NCI-H526 (cell line): ENCODE measurements at places on chromosomes 16 and 17.

DNA sequence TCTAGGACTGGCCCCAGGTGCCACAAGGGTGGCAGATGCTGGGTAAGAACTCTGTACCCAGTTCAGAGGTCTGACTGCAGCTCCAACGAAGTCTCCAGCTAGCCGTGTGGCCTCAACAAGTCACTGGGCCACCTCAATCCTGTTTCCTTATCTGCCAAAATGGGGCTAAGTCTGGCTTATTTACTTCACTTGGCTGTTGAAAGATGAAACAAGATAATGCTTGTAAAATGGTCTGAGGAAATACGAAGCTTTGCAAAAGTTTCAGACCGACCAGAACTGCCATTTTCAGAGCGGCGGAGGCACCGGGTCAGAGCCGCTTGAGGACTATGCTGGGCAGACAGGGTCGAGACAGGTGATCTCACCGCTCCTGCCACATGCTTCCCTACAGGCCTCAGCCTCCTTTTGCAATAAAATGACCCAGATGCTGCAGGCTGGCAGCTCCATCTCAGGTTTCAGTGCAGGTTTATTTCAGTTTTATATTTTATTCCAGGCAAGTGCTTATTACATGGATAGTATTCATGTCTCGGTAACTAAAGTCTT is 17.2 kb downstream of the MNT start:
- no peak for DNase-seq

- DNase-seq = no peak
Measured at GRCh38 chr16:89593841-89594240, 18.3 kb downstream of the CPNE7 start.

GRCh38 chr17:3896108-3896967 is 3.5 kb upstream of the CAMKK1 start:
- DNase-seq = no peak

DNA sequence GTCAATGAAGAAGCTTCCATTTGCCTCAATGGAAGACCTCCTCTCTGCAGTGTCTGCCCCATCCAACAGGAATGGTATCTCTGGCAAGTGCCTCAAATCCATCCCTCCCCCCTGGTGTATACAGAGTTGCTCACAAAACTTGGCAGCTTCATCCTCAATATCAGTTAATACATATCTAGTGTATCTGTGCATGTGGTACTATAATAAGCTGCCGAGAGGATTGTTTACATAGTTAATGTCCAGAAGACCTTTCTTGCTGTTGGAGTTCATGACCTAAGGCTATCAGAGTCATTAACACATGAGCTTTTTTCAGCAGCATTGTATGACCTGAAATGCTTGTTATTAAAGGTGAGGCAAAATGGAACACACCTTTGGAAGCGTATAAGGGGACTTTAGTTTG is 14.0 kb upstream of the RASL10B start:
- DNase-seq = no peak

- DNase-seq = no peak
Measured at GRCh38 chr16:49405123-49405522, 31.5 kb downstream of the C16orf78 start.

DNA sequence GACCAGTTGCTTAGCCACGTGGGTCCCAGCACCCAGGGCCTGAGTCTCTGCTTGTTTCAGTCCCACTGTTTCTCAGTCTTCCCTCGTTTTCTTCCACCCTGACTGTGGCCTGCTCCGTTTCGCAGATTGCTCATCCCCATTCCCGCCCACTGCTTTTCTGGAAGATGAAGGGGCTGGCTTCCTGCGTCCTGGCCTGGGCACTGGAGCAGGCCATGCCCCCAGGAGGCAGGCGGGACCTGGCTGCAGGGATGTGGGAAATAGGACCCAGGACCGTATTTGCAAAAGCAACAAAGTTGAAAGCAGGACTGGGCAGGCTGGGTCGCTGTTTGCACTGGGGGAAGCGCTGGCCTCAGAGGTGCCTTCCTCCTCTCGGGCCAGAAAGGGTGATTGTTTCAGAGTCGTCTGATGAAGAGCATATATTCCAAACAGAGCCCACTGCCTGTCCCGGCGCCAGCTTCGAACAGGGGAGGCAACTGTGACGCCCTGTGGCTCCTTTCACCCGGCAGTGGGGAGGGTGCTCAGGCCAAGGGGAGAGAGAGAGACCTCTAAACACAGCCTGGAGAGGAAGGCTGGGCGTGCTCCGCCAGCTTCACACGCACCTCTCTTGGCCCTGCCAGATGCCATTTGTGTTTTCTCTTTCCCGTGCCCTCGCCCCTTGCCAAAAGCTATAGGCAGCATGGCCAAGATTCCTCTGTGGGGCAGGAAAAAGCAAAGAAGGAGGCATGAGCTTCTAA is 108.6 kb downstream of the CMIP start:
- no peak for DNase-seq

DNA sequence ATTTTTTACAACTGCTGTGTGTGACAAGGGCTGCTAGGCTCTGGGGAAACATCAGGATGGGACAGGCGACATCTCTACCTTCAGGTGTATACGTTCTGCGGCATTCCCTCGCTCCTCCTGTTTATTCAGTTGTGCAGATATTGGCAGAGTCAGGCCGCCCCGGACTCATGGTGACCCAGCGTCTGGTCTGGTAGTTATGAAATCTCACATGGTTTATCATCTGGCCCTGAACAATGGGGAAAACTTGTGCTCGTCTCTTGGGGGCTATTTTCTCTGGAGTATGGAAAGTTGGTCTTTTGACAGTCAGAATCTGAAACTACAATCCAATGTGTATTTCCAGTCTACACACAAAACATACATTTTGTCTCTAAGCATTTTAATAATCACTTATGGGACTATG is 3.3 kb downstream of the MARCHF10 start:
- no peak for DNase-seq

- no peak for DNase-seq
Measured at GRCh38 chr17:44794851-44795413, 35.2 kb downstream of the GJC1 start.

DNA sequence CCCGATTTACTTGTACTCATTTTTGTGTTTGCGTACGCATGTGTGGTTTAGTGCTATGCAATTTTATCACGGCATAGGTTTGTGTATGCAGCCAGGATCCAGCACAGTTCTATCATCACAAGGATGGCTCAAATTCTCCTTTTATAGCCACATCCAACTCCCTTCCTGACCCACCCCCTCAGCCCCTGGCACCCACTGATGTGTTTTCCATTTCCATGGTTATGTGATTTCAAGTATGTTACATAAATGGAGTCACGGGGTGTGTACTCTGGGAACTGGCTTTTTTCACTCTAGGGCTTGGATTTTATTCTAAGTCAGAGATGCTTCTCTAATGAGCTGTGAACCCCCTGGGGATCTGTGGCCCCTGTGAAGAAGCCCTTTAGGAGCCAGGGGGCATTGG is 16.8 kb downstream of the IL4R start:
- DNase-seq = no peak

GRCh38 chr17:76132574-76133338 is 8.3 kb downstream of the FOXJ1 start:
- DNase-seq = peak; percentile 99

- no peak for DNase-seq
Measured at GRCh38 chr16:27736431-27736830, 186.5 kb downstream of the KATNIP start.

DNA sequence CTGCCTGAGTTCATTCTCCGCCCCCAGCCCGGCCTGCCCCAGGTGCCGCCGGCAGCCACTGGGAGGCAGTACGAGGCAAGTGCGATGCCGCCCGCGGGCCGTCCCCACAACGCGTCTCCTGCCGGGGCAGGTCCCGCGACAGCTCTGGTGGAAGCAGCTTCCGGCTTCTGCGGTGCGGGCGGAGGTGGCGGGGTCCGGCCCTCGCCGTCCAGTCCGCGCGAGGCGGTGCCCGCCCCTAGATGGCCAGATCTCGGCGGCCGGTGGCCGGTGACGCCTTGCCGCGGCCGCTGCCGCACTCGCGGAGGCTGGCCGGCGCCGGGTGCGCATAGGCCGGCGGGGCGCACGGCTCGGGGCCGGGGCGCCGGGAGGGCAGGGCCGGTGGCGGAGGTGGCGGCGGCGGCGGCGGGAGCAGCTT is 1.8 kb downstream of the GJD3 start:
- DNase-seq = peak; percentile 91

DNA sequence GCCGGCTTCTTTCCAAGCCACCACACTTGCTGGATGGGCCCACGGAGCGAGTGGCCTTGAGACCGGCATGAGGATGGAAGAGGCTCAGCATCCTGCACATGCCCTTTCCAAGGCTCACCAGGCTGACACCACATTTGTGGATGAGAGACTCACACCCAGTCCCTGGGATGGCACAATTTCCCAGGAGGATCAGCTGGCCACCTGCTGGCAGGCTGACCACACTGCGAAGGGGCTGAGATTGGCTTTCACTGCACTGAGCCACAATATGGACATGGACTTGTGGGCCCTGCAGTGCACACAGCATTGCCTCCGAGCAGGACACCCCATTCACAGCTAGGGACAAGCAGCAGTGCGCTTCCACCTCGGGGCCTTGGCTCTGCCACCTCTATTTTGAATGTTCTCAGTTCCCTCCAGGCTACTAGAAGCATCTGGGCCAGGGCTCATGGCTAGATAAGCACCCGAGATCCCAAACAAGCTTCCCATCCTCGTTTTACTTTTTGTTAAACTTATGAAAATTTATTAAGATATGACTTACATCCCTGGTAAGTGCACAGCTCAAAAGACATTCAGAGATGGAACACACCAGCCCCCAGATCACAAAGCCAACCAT is 25.3 kb upstream of the KSR1 start:
- DNase-seq = peak; percentile 51

GRCh38 chr17:6940186-6940649 is 55.6 kb upstream of the ALOX12 start:
- DNase-seq = no peak

- no peak for DNase-seq
Measured at GRCh38 chr16:15572329-15573001, 70.5 kb downstream of the MARF1 start.

DNA sequence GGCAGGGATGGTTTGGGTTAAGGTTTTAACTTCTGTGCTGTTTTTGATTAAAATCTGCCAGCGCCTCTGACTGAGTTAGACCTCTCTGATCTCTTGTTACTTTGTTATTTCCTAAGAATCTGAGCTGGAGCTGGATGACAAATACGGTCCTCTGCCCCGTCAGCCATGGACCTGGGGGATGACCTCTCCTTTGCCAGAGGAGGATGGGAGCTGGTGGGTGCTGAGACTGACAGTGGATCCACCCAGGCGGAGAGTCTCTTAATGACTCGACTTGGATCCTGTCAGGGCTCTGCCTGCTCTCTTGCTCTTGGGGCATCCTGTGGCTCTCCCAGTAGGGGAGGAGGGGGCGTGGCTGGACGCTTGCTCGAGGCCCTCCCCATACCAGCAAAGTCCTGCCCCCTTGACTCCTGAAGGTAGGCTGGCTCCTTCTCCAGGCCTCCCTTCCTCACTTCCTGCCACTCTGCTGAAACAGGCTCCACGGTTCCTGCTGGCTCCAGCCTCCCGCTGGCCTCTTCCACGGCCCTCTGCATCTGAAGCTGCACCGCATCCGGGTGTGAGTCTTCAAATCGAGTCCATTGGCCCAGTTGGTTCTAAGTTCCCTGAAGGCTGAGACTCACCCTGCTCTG is 24.8 kb upstream of the MAP3K14 start:
- DNase-seq = no peak

GRCh38 chr16:17572145-17572544 is 101.4 kb upstream of the XYLT1 start:
- no peak for DNase-seq

DNA sequence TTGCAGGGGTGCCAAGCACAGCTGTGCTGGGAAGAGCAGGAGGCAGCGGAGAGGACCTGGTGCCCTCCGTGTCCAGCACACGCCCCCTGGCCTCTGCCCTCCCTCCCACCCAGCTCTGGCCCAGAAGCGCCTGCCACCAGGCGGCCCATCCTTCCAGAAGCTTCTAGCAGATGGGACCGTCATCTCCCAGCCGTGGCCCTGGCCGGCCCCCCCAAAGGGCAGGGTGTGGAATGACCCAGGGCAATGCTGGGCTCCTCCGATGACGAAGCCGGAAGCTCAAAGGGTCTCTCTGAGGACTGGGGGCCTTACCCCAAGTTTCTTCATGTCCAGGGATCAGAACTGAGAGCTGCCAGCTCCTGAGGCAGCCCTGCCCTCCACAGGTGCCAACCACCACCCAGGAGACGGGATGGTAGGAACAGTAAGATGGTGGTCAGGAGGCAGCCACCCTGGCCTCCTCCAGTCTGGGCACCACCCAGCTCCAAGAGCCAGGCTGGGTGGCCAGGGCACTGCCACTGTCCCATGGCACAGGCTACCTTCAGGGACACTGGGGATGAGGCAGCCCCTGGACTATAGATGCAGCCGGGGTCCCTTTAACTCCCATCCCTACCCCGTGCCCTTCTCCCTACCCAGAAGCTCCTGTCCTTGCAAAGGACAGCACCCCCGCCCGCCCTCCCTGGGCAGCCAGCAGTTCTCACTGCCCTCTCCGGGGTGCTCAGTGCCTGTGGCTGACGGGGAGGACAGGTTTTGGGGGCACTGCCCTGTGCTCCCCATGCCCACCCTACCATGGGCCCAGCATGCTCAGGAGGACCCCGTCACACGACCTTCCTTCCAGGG is 6.5 kb upstream of the CDH15 start:
- DNase-seq = no peak

DNA sequence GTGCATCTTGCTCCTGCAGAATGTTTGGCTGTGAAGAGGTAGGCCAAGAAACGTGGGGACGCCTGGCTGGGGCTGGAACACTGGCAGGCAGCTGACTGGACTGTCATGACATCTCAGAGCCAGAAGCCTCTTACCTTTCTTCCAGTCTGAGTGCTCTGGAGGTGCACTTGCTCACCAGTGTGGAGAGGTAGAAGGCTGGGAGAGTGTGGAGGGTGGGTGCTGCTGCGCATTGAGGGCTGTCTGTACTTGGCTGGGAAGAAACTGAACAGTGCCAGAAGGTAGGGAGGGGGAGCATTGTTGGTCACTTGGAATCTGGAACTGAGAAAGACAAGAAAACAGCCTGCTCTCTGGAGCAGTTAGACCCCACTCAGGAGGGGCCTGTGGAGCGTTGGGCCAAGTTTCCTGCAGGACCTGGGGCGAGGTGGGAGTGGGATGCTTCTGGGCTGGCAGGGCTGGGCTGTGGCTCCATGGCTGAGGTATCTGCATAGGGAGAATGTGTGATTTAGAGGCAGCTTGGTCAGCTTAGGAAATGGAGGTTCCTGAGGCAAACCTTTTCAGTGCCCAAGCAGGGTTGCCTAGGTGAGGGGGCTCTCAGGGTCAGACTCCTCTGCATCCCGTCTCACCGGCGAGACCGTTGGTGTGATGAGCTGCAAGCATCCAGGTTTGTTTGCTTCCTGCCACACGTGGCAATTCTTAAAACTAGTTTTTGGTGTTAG is 55.1 kb downstream of the KSR1 start:
- no peak for DNase-seq

DNA sequence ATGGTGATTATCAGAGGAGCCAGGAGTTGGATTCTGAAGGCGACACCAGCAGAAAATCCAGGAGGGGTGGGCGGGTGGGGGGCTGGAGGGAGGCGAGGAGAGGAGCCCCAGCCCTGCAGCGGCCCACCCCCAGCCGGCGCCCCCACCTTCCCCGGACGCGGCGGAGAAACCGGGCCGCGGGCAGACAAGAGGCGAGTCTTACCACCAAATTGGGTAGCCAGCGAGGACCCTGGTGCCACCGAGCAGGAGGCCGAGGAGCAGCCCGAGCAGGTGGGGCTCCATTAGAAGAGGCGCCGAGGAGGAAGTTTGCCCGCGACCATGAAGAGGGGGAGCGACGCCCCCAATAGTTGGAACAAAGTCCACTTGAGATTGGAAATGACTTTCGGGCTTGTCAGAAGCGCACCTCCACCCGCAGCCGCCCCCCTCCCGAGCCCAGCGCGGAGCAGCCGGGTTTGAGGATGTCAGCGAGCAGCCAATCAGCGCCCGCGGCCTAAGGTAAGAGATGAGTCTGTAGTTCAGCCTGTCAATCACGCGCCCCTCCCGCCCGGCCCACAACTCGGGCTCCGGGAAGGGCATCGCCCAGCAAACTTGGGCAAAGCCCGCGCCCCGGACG is at the start of gene WNT3:
Gene WNT3, minus strand, starts transcription at position 377 of the 613 bp plus-strand sequence. Its CDS starts 95 bp downstream, at position 282.
- peak; percentile 19 for DNase-seq

GRCh38 chr17:42687707-42688320 is 5.5 kb downstream of the CNTNAP1 start:
- no peak for DNase-seq
